ENCODE measurements at places on chromosomes 13 and 19. TPM values are rescaled to one million over a fixed set of nuclear protein-coding genes. Genes with fewer than 3 reads are reported as not detected.

DNA sequence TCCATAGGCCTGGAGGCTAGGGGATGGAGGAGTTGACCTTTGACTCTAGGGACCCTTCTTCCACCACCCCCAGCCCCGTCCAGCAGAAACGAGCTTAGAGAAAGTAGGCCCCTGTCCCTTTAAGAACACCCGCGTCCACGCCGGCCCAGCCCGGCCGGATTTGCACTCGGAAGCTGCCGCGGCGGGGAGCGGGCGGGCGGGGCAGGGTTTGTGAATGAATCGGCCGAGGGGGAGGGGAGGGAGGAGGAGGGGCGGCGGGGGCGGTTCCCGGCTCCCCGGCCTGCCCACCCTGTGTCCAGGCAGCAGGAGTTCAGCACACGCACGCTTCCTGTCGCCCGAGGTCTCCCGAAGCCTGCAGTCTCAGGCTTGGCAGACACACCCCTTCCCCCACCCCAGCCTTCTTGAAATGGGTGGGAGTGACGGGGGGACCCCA is 1.5 kb downstream of the UNC13A start:
- peaks cover 3% of the 10 kb centered on the region for H3K27me3 ChIP-seq
- peaks cover 8% of the 10 kb centered on the region for H3K4me1 ChIP-seq
- H3K4me3 ChIP-seq = no peak overlapping the region
- DNase-seq = no peak

- peaks cover 29% of the 10 kb centered on the region for H3K4me1 ChIP-seq
- H3K27ac ChIP-seq = peak overlapping the region; percentile 5
- H3K36me3 ChIP-seq = peaks cover 5% of the 10 kb centered on the region
- no peak overlapping the region for H3K4me3 ChIP-seq
Measured at GRCh38 chr19:49515767-49516166, 3.3 kb downstream of the FCGRT start.

Gene OSCAR
- total RNA-seq = 1.0 TPM

Gene PCDH17
- total RNA-seq = 8.8 TPM

Gene URAD
- not detected for total RNA-seq

Gene CRX
- not detected for total RNA-seq

Gene ANGPTL8
- 32.4 TPM for total RNA-seq

Gene C19orf33
- total RNA-seq = 1.6 TPM

DNA sequence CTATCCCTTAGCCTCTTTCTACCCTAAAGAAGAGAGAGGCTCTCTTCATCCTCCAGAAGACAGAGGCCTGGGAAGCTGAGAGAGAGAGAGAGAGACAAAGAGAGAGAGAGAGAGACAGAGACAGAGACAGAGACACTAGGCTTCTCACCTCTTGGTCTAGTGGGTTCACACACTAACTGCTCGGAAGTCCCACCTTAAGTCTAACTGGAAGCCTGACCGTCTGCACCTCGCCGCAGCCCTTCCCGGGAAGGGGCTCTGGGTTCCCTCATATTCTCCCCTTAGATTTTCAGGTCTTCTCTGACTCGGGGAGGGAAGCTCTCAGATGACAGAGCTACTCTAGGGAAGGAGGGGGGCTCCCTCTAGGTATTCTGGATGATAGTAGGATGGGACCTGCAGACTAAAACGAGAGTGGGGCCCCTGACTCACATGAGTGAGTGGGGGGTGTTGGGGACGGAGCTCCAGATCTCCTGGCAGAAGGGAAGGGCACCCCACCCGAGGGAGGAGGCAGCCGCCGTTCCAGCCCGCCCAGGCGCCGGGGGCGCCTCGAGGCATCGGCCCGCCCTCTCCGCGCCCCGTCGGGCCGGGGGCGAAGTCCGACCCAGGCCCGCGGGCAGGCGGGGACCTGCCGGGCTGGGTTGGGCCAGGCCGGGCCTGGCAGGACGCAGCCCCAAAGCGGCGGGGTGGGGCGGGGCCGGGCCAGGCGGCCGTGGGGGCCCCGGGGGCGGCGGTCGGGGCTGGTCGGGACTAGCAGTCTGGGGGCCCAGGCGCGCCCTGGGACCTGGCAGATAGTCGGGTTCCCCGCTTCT is 2.0 kb upstream of the JUNB start:
- peaks cover 26% of the 10 kb centered on the region for H3K4me1 ChIP-seq
- H3K4me3 ChIP-seq = peak overlapping the region; percentile 59
- H3K36me3 ChIP-seq = no peaks in the 10 kb centered on the region
- peak overlapping the region; percentile 99 for H3K27ac ChIP-seq
- H3K27me3 ChIP-seq = no peaks in the 10 kb centered on the region

Gene IGFL1
- total RNA-seq = not detected

- no peaks in the 10 kb centered on the region for H3K36me3 ChIP-seq
- H3K27me3 ChIP-seq = peaks cover 2% of the 10 kb centered on the region
- no peak overlapping the region for H3K27ac ChIP-seq
- DNase-seq = no peak
- no peak overlapping the region for H3K4me3 ChIP-seq
- peaks cover 7% of the 10 kb centered on the region for H3K4me1 ChIP-seq
Measured at GRCh38 chr13:36914648-36915047, 5.4 kb downstream of the SMAD9 start.

DNA sequence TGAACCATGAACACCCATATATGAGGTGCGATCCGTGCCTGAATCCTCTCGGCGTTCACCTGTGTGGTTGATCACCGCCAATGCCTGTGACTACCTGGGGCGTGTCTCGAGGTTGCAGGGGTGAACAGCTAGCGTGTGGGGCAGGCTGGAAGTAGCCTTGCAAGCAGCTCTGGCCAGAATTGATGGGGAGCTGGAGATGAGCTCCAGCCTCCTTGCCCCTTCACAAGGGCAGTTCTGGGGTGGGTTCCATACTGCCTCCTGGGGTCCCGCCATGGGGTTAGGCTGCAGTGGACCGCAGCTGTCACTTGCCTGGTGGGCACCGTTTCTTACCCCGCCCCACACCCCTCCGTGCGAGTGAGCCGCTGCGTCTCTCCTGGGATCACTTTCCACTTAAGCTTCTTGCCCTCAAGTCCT is 154.5 kb upstream of the SOX1 start:
- H3K27ac ChIP-seq = no peak overlapping the region
- no peaks in the 10 kb centered on the region for H3K4me1 ChIP-seq
- no peaks in the 10 kb centered on the region for H3K27me3 ChIP-seq
- H3K4me3 ChIP-seq = no peak overlapping the region
- no peaks in the 10 kb centered on the region for H3K36me3 ChIP-seq
- DNase-seq = no peak

DNA sequence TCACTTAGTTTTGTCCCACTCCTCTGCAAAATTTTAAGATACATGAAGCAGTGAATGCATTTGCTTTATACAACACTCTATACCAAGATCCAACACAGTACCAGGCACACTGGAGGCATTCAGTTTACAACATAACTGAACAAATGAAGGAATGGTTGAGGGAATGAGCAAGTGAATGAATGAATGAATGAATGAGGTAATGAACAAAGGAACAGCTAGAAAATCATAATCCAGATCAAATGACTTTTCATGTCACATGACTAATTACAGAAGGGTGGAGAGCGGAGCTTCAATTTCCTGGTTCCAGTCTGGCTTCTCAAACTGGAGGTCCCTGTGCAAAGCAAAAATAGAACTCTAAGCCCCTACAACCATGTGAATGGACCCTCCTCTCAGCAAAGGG is 16.7 kb downstream of the TBC1D4 start:
- H3K4me1 ChIP-seq = no peaks in the 10 kb centered on the region
- no peak overlapping the region for H3K27ac ChIP-seq
- DNase-seq = no peak

- DNase-seq = no peak
- peaks cover 2% of the 10 kb centered on the region for H3K27me3 ChIP-seq
- H3K27ac ChIP-seq = no peak overlapping the region
- H3K4me3 ChIP-seq = no peak overlapping the region
- no peaks in the 10 kb centered on the region for H3K4me1 ChIP-seq
Measured at GRCh38 chr13:29507356-29507755, 88.1 kb downstream of the SLC7A1 start.

Gene MAU2
- 23.0 TPM for total RNA-seq

DNA sequence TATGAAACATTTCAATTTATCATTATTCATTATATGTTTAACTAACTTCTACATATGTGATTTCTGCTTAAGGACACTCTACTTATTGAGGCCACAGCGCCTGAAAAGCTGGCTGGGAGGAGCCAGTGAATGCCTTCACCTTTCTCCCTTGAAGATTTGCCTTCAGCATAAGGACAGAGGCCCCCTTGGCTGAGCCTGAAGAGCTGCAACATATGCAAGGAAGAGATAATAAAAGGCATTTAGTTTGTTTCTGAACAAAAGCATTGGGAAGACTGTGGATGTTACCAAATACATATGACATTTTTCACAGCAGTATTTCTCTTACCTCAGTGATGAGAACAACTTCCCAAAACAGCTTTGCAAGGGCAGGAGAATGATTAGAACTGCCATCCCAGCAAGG is 92.1 kb downstream of the ABCC4 start:
- H3K36me3 ChIP-seq = no peaks in the 10 kb centered on the region
- H3K27ac ChIP-seq = no peak overlapping the region
- DNase-seq = no peak
- no peak overlapping the region for H3K4me3 ChIP-seq
- no peaks in the 10 kb centered on the region for H3K27me3 ChIP-seq

- peaks cover 4% of the 10 kb centered on the region for H3K4me1 ChIP-seq
- no peak for DNase-seq
- no peaks in the 10 kb centered on the region for H3K27me3 ChIP-seq
Measured at GRCh38 chr13:24511019-24511815, 1.4 kb downstream of the PARP4 start.

GRCh38 chr13:44359983-44360375 is 13.6 kb upstream of the SERP2 start:
- H3K27me3 ChIP-seq = no peaks in the 10 kb centered on the region
- H3K36me3 ChIP-seq = no peaks in the 10 kb centered on the region
- no peak for DNase-seq
- H3K4me3 ChIP-seq = no peak overlapping the region
- H3K4me1 ChIP-seq = no peaks in the 10 kb centered on the region

GRCh38 chr13:57740719-57741118 is 109.2 kb downstream of the PCDH17 start:
- no peak overlapping the region for H3K27ac ChIP-seq
- no peaks in the 10 kb centered on the region for H3K4me1 ChIP-seq
- H3K27me3 ChIP-seq = no peaks in the 10 kb centered on the region
- no peaks in the 10 kb centered on the region for H3K36me3 ChIP-seq

DNA sequence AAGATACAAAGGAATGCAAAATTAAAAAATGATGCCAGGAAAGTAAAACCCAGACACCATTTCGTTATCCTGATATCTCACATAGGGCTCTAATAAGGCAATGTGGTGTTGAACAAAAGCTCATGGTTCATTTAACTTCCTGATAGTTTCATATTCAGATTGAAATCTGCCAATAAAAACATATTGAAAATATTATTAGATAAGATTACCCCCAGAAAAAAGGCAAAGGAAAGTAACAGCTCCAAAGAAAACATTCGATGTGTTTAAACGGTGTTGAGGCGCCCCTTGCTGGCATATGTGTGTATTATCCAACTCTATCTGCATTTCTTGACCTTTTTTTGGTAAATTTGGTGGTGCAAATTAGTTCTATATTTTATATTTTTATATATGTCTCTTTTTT is 75.9 kb downstream of the ESD start:
- H3K27ac ChIP-seq = no peak overlapping the region
- no peak for DNase-seq
- H3K27me3 ChIP-seq = no peaks in the 10 kb centered on the region
- peaks cover 7% of the 10 kb centered on the region for H3K4me1 ChIP-seq
- peaks cover 21% of the 10 kb centered on the region for H3K36me3 ChIP-seq

Gene UGGT2
- total RNA-seq = 16.7 TPM

Gene MZF1
- 21.1 TPM for total RNA-seq

Gene ZNF583
- total RNA-seq = 2.5 TPM

Gene KDM4B
- total RNA-seq = 19.7 TPM

DNA sequence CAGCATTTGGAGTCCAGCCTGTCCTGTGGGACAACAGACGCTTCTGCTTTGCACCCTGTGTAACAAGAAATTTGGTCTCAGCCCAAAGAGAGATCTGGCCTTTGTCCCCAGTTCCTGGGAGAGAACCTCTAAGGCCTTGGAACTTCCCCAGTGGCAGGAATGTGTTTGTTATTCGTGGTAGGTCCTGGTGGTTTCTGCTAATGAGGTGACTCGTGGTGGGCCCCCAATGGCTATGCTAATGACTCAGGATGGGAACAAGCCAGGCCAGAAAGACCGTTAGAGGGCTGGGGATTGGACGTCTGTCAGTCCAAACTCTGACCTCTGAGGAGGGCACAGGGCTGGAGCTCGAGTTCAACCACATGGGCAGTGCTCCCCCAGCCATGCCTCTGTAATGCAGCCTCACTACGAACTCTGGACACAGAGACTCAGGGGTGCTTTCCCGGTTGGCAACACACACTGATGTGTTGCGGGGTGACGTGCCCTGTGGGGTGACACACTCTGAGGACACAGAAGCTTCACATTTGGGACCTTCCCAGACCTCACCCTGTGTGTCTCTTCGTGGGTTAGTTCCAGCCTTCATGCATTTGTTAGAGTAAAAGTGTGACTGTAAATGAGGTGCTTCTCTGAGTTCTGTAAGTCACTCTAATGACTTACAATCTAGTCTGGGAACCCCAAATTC is 38.9 kb downstream of the TEX29 start:
- H3K4me3 ChIP-seq = no peak overlapping the region
- no peak overlapping the region for H3K27ac ChIP-seq
- H3K4me1 ChIP-seq = no peaks in the 10 kb centered on the region
- no peaks in the 10 kb centered on the region for H3K36me3 ChIP-seq
- no peaks in the 10 kb centered on the region for H3K27me3 ChIP-seq

Gene RNU6-9
- total RNA-seq = not detected

Gene ZNF541
- total RNA-seq = 0.08 TPM

DNA sequence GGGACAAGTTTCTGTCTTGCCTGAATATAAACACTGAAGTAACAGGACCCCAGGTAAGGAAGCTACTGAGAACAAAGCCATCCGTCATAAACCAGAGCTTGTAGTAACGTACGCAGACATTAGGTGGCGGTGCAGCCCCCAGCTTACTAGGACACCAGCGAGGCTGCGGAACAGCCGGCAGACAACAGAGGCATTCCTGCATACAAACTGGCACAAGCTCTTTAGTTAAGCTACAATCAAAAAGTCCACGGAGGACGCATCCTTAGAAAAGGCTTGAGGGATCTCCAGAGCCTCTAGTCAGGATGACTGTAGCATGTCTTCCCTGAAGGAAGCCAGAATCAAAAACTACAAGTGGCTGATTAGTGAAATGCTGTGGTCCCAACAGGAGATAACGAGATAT is 26.2 kb downstream of the ZNF160 start:
- no peaks in the 10 kb centered on the region for H3K4me1 ChIP-seq
- peaks cover 15% of the 10 kb centered on the region for H3K36me3 ChIP-seq
- H3K27ac ChIP-seq = no peak overlapping the region
- DNase-seq = peak; percentile 65
- no peak overlapping the region for H3K4me3 ChIP-seq

GRCh38 chr13:110233181-110233950 is 73.6 kb downstream of the COL4A1 start:
- no peak overlapping the region for H3K4me3 ChIP-seq
- no peaks in the 10 kb centered on the region for H3K36me3 ChIP-seq
- no peaks in the 10 kb centered on the region for H3K27me3 ChIP-seq
- no peaks in the 10 kb centered on the region for H3K4me1 ChIP-seq
- peak overlapping the region; percentile 58 for H3K27ac ChIP-seq

- H3K27me3 ChIP-seq = no peaks in the 10 kb centered on the region
- H3K27ac ChIP-seq = no peak overlapping the region
- no peaks in the 10 kb centered on the region for H3K36me3 ChIP-seq
- no peaks in the 10 kb centered on the region for H3K4me1 ChIP-seq
Measured at GRCh38 chr13:84528408-84529070, 646.3 kb upstream of the SLITRK1 start.

GRCh38 chr13:79271616-79272015 is 134.4 kb downstream of the RBM26 start:
- DNase-seq = no peak
- H3K27me3 ChIP-seq = no peaks in the 10 kb centered on the region
- no peaks in the 10 kb centered on the region for H3K36me3 ChIP-seq
- no peaks in the 10 kb centered on the region for H3K4me1 ChIP-seq

Gene POU2F2
- 0.75 TPM for total RNA-seq

- H3K4me3 ChIP-seq = no peak overlapping the region
- no peaks in the 10 kb centered on the region for H3K27me3 ChIP-seq
- DNase-seq = no peak
- H3K36me3 ChIP-seq = no peaks in the 10 kb centered on the region
Measured at GRCh38 chr19:44817725-44818465, 9.0 kb downstream of the BCAM start.
